ENCODE measurements at places on chromosomes 1 and 21.
A peak's percentile ranks its signal among the peaks of the same experiment; 100 is the strongest.

DNA sequence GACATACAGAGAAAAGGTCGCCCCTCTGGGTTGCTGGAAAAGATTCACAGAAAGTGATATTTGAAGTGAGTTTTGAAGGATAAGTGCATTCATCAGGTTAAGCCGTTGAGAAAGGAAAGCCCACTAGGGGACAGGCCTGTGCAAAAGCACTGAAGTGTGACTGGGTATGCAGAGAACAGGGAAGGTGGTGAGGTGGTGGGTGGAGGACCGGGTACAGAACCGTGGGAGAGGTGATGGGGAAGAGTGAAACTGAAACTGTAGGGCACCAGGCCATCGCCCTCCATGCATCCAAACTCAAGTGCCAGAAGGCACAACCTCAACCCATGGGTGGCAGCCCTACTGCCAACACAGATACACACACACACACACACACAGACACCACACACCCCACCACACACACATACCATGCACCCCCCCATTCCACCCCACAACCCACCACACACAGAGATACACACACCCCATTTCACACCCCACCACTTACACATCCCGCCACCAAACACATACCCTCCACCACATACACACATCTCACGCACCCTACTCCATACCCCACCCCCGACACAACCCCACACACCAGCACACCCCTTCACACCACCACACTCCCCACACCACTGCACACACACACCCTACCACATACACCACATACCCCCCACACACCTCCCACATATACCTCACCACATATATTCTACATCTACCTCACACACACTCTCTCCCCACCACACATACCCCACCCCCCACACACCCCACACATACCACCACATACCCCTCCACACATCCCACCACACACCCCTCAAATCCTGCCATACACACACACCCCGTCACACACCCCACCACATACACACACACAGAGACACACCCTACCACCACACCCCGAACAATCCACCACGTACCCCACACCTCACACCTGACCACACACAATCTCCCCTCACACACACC is 59.0 kb downstream of the TSEN15 start:
- DNase-seq: no peak

GRCh38 chr1:118960026-118960561 is 28.0 kb downstream of the TBX15 start:
- peak; percentile 38 for DNase-seq

DNA sequence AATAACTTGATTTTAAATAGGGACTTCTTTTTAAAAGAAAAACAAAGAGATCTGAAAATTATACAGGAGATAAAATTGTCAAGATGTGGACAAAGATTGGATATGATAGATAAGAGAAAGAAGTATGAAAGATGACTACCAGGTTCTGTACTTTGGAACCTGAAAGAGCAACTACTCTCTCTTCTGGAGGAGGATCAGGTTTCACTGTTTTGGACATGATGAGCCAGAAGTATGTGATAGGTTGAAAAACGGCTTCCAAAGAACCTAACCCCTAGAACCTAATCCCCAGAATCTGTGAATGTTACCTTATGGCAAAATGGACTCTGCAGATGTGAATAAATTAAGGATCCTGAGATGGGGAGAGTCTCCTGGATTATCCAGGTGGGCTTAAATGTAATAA is 26.2 kb downstream of the RSBN1 start:
- DNase-seq: no peak

DNA sequence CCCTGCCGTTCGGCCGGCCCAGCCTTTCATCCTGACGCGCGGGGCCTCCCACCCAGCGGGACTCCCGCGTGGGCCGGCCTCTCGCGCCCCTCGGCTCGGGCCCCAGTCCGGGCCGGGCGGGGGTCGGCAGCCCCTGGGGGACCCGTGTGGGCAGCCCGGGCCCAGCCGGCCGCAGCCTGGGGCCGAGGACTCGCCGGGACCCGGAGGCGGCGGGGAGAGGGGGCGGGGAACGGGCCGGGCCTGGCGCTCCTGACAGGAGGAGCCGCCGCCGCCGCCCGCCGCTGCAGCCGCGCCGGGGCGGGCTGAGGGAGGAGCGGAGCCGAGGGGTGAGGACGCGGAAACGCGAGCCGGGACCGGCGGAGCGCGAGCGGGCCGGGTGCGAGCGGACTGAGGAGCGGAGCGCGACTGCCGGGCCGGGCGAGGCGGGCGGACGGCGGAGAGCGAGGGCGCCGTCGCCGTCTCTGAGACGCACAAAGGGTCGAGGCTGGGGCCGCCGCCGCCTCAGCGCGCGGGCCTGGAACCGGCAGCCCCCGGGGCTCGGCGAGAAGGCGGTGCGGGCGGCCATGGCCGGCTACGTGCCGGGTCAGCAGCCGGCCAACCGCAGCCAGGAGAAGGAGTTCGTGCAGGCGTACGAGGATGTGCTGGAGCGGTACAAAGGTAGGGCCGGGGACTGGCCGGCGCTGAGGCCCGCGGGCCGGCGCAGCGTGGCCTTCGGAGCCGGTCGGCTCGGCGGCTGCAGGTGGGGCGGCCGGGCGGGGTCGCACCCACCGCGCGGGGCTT is 79.1 kb downstream of the NDUFS5 start:
- DNase-seq: no peak

- DNase-seq: no peak
Observed at GRCh38 chr21:36966821-36967768, 626 bp upstream of the HLCS start.

- DNase-seq: peak; percentile 59
Observed at GRCh38 chr1:3910857-3911845, 11.1 kb upstream of the C1orf174 start.

- DNase-seq: no peak
Observed at GRCh38 chr1:9877962-9878361, 32.1 kb downstream of the CTNNBIP1 start.

DNA sequence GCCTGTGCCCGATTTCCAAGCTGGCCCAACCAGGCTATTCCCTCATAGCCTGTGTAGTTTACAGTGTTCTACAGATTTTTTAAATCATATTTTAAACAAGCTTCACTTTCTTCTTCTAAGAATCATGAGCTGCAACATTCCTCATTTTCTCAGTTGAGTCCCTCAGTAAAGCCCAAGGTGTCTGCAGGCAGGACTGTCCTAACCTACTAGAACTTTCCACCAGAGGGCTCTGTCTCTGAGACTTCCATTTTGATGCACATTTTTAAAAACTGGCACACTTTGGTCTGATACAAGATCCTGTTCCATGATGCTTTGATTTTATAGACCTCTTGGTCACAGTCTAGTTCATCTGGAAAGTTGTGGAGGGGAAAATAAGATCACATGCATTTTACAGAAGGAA is 21.6 kb upstream of the SLAMF6 start:
- no peak for DNase-seq

DNA sequence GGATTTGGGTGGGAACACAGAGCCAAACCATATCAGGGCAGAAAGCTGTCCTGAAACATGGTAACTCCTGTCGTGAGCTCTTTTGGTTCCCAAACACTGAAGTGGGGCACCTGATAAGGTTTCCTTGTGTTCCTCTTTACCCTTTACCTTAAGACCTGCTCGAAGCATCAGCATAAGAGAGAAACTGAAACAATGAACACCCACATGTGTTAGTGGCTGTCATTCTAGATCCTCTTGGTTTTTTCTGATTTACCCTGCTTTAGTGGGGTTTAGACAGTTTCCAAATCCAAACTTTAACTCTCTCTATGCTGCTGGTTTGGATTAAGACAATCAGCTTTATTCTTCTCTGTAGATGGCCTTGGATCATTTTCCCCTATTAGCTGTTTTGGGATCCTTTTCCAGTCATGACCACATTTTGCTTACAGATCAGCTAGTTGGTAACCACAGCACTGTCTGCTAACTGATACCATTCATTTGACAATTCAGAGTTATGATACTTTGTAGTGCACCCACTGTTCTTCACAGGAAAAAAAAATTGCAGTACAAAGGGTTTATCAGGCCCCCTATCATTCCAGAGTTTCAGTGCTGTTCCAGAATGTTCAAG is 975 bp upstream of the MNDA start:
- no peak for DNase-seq

GRCh38 chr21:30582870-30583269 is 7.3 kb downstream of the KRTAP22-2 start:
- no peak for DNase-seq

DNA sequence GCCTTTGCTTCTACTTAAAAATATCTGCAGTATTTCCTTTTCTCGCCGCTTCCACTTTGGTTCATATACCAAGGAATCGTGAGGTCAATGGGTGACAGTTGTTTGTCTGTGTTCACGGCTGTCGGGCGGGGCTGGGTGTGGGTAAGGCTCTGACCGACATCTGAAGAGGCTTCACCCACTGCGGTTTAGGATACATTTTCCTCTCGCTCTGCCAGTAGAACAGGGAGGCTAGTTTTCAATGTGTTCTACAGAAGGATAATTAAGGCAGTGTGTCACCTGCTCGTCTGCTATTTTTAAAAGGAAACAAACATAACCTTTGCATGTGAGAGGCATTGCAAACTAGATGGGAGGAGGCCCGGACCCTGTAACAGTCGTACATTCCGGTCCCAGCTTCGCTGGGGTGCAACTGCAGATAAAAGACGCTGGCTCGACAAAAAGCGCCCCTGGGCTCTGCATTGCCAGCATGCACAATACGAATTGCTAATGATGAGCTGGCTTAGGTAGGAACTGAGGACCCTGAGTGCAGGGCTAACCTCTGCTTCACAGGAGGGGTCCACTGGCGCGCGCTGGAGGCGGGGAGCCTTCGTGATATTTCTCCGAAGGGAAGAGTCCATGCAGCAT is 8.5 kb upstream of the ERG start:
- no peak for DNase-seq

DNA sequence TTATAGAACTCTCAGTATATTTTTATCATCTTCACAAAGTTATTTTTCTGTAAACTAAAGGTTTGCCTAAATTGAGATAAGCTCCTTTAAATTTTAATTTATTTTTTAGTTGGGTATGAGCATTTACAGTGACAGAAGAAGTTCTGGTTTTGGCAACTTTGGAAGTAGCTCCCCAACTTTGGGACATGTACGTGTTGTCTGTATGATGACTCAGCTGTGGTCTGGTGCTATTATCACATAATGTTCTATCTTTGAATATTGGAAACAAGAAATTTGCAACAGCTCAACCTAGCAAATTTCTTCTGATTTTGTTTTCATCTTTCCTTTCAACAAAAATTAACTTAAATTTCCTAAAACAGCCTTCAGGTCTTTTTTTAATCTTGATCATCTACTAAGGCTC is 46.6 kb upstream of the C1orf105 start:
- no peak for DNase-seq

GRCh38 chr1:45304311-45305081 is 22.2 kb upstream of the HPDL start:
- no peak for DNase-seq

GRCh38 chr1:119226321-119226720 is 85.9 kb upstream of the WARS2 start:
- DNase-seq: peak; percentile 64

- no peak for DNase-seq
Observed at GRCh38 chr1:163248064-163248463, 45.3 kb upstream of the RGS5 start.

- DNase-seq: peak; percentile 76
Observed at GRCh38 chr1:93595266-93595665, 86.4 kb downstream of the BCAR3 start.

DNA sequence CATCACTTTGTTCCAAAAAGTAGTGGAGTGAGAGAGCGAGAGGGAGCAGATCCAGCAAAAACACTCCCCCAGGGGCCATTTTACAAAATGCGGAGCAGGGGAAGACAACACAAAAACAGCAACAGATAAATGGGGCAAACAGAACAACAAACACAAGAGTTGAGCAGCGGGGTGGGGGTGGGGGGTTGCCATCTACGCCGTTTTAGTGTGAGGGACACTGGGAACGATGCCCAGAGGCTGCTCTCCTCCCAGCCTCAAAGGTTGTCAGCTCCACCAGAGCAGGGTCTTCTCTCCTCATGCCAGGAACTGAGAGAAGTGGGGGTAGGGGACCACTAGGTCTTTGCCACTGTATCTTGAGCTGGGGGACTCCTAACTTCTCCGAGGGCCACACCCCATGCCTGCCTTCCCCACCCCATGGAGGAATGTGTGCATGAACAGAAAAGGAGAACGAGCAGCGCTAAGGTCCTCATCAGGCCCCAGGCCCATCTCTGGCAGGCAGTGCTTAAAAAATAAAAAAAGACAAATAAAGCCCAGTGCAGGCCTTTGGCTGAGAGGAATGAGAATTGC is 1.3 kb upstream of the PBXIP1 start:
- DNase-seq: no peak

GRCh38 chr1:154453574-154454352 is 48.3 kb upstream of the TDRD10 start:
- DNase-seq: no peak

- DNase-seq: no peak
Observed at GRCh38 chr1:91018006-91018405, 3.8 kb downstream of the ZNF644 start.

GRCh38 chr1:237894131-237894530 is 3.4 kb upstream of the ZP4 start:
- no peak for DNase-seq

DNA sequence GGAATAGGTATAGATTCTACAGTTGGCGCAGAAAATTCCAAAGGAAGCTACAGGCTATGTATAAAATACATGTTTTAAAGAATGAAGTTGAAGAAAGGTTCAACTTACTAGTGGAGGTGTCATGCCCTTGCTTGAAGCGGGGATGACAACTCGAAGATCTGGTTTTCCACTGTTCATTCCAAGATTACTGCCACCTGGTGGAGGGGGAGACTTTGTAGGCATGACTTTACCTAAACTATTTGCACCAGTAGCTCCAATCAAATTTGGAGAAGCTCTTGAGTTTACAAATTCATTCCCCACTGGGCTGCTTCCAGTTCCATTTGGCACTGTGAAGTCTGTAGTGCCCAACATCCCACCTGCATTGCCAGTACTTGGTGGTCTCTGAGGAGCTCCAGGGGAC is 81.7 kb downstream of the AXDND1 start:
- no peak for DNase-seq

- DNase-seq: no peak
Observed at GRCh38 chr1:50343323-50343722, 79.9 kb downstream of the DMRTA2 start.

DNA sequence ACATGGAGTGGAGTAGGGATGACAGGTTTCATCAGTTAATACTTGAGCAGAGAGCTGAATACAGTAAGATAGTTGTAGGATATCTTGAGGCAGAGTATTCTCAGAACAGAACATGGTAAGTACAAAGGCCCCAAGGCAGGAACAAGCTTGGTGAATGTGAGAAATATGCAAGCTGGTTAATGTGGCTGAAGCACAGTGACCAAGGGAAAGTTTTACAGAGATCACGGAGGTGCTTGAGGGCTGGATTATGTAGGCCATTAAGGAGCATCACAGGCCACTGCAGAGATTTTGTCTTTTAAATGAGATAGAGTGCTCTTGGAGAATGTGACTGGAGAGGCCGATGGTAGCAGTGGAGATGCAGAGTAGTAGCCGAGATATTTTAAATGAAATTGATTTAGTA is 54.0 kb upstream of the BOLA1 start:
- DNase-seq: no peak

DNA sequence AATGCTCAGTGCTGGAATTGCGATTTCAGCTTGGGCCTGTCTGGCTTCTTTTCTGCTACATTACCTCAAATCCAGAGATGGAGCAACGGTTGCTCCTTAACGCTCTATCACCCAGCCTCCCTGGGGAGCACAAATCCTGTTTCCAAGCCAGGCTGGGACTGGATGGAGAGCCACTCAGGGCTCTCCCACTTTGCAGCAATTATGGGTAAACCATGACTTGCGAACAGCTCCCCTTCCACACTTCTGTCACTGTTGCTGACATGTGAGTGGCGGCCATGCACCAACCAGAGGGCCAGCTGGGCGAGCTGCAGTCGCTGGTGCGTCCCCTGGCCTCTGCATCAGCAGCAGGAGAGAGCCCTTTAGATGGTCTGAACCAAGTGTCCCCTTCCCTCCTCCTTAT is 65.1 kb upstream of the RAB4A start:
- no peak for DNase-seq

- DNase-seq: no peak
Observed at GRCh38 chr1:177913762-177914540, 55.9 kb downstream of the SEC16B start.
